ENCODE measurements at places on chromosomes 5 and 9.

DNA sequence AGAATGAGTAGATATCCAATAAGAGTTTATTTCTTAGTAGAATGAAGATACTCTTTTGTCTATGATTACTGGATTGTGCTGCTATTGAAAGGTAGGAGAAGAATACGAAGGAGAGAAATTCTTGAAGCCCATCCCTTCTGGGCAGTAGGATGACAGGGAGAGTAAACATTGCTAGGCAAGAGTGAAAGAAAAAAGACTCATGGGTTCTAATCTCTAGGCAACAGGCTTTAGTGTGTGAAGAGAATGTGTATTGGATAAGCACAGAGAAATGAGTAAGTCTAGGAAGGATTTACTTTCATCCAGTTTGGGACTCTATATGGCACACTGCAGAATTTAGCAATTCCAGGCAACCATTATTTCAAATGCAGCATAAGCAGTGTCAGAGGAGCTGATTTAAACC is 216.0 kb downstream of the GABRG2 start:
- no peak for DNase-seq

DNA sequence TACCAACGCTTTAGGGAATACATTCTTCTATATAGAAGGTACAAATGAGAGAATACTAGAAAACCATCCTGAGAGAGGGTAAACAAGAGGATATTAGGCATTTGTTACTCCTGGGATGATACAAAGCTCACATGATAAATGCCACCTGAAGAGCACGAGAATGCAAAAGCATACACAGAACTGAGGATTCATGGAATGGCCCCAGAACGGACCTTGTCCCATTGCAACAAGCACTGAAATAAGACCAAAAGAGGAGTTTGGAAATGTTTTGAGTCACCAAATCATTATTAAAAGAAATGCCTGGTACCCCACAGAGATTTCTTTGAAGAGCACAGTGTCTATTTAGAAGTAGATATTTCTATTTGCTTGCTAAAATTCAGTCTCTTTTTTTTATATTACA is 173.5 kb downstream of the TTC39B start:
- no peak for DNase-seq

DNA sequence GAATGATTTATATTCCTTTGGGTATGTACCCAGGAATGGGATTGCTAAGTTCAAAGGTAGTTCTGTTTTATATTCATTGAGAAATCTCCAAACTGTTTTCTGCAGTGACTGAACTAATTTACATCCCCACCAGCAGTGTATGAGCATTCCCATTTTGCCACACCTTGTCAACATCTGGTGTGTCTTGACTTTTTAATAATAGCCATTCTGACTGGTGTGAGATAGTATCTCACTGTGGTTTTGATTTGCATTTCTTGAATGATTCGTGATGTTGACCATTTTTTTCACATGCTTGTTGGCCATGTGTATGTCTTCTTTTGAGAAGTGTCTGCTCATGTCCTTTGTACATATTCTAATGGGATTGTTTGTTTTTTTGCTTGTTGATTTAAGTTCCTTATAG is 421.5 kb downstream of the KIAA0825 start:
- no peak for DNase-seq

- no peak for DNase-seq
Measured at GRCh38 chr9:92480986-92481633, 1.2 kb downstream of the ASPN start.

- no peak for DNase-seq
Measured at GRCh38 chr5:140038373-140038957, 4.6 kb downstream of the NRG2 start.

- DNase-seq: no peak
Measured at GRCh38 chr5:22076586-22076985, 776.6 kb downstream of the CDH12 start.

- DNase-seq: no peak
Measured at GRCh38 chr9:88659126-88659525, 124.1 kb downstream of the NXNL2 start.

DNA sequence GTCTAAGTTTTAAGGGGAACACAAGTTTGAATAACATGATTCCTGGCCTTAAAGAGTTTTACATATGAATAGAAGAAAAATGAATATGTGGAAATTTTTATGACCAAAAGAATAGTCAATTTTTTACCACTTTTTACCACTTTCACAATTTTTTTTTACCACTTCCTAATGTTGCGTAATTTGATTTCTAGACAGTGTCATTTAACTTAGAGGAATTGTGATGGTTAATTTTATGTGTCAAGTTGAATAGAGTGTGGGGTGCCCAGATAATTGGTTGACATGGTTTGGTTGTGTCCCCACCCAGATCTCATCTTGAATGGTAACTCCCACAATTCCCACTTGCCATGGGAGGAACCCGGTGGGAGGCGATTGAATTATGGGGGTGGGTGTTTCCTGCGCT is 416.6 kb downstream of the KIF4B start:
- DNase-seq: no peak

DNA sequence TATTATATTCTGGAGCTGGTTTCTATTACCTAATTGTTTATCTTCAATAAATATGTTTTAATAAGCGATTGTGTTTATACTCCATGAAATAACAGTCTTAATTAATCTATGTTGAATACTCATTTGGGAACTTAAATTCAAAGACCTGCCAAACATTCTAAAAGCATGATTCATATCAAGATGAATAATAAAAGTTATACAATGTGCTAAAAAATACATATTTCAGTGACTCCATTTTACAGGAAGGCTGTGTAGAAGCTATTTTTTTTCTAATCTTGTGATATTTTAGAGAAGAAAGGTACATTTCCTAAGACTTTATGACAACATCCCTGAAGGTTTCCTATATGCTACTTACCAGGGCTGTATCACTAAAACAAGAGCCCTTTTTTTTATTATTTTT is 417.9 kb downstream of the NFIB start:
- no peak for DNase-seq

GRCh38 chr5:147403651-147404640 is 105.9 kb downstream of the DPYSL3 start:
- DNase-seq: no peak

GRCh38 chr5:120765189-120765588 is 301.1 kb downstream of the PRR16 start:
- no peak for DNase-seq

DNA sequence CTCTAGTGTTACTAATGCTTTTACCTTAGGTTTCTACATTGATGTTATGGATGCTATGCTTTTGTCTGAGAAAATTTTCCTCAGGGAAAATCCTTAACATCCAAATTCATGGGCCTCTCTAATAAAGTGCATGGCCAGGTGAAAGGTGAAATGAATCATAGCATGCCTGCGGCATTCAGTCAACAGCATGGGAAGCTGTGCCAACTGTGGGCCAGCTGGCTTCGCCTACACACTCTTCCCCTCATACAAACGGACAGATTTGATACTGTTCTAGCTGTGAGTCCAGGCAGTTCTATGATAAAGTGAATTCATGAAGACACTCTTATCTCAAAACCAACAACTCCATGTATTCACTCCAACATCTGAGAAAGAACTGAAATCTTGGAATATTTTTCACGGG is 374.1 kb downstream of the PLK2 start:
- peak; percentile 79 for DNase-seq
